ENCODE measurements at places on chromosomes 2 and 18.

- DNase-seq: no peak
Observed at GRCh38 chr2:203710226-203710625, 3.8 kb downstream of the CD28 start.

DNA sequence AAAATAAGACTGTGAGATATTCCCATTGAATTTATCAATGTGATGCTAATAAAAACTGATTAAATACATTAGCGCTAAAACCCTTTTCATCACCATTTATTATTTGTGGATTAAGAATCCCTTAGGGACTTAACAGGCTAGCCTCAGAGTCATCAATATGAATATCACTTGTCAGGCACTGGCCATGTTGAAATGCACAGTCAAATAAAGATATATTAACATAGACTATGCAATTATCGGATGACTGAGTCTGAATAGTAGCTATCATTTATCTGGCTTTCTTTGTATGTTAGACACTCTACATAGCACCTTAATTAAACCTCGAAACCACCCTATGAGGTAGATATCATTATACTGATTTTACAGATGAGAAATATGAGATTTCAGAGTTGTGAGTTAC lies 213.6 kb downstream of the RDH14 start:
- no peak for DNase-seq

- no peak for DNase-seq
Observed at GRCh38 chr2:14712111-14712510, 79.6 kb downstream of the LRATD1 start.

- no peak for DNase-seq
Observed at GRCh38 chr2:7930800-7931635, 750.8 kb upstream of the ID2 start.

GRCh38 chr2:47697000-47697601 lies 85.8 kb upstream of the MSH6 start:
- no peak for DNase-seq

- DNase-seq: no peak
Observed at GRCh38 chr2:58035352-58035751, 11.3 kb upstream of the VRK2 start.

DNA sequence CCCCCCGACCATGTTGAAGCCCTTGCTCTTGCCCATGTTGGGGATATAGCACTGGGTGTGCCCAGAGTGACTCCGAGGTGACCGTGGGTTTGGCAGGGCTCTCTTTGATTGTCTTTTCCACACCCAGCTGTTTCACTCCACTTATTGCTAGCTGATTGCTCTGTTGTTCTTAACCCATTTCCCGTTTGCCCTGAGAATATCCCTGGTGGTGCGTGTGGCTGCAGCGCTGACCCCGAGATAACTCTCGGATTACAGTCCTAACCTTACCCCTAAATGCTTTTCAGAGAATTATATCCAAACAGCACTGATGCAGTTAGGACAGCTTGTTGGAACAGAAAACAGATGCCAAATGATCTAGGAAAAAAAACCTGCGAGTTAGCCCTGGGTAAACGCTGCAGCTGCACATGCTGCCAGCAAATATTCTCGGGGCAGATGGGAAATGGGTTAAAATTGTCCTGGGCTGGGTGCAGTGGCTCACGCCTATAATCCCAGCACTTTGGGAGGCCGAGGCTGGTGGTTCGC lies 34.3 kb upstream of the SNORC start:
- no peak for DNase-seq

DNA sequence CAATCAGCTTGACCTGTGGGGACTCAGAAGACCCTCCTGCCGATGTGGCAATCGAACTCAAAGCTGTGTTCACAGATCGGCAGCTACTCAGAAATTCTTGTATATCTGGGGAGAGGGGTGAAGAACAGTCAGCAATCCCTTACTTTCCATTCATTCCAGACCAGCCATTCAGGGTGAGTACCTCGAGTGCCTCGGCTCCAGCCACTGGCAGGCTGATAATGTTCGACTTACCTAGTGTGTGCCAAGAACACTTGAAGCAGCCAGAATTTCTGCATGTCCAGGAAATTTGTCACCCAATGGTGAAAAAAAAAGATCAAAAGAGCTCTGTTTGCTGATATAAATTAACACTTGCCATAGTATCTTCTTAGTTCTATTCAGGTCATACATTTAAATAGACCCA lies 2.3 kb downstream of the LGALSL start:
- DNase-seq: no peak

DNA sequence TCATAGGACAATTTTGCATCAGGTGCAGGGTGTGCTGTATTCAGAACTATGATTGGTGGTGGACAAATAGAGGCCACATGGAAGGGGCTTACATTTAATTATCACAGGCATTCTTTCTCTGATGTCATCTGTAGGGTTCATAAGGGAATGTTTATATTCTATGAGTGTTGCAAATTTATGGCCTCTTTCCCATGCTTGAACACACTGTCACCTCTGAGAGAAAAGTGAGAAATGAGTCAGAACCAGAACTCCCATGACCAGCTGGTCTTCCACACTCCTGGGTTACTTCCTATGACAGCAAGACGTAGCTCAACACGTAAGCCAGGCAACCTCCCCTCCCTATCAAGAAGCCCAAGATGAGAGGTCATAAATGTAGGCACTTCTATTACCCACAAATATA lies 310.8 kb downstream of the PIEZO2 start:
- DNase-seq: no peak

DNA sequence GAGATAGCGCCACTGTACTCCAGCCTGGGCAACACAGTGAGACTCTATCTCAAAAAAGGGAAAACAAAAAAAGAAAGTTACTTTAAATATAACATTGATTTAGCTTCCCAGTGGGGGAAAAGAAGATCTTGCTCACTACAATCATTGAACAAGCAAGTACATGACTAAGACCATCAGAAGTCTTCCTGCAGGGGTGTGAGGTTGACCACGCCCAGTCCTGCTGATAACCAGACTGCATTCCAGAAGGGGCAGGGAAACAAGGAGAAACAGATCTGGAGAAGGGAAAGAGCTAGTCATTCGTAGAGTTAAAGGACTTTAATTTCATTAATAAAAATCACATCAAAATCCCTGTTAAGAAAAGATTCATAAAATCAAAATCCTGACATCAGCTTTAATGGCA lies 77.5 kb downstream of the EPHA4 start:
- no peak for DNase-seq

GRCh38 chr2:30721241-30721640 lies 86.0 kb downstream of the CAPN13 start:
- DNase-seq: no peak

All from stimulated activated CD8-positive, alpha-beta memory T cell treated with anti-CD3 and anti-CD28 coated beads, Interleukin-15, amount 100 ng/mL, for 24 hours (primary cell).